Activated T-helper 1 cell treated with Interleukin-2 at 50 U/mL for 16 hours (primary cell): ENCODE measurements at places on chromosomes 3 and 15.

- DNase-seq: no peak
Measured at GRCh38 chr15:63365273-63365680, 16.4 kb downstream of the CA12 start.

DNA sequence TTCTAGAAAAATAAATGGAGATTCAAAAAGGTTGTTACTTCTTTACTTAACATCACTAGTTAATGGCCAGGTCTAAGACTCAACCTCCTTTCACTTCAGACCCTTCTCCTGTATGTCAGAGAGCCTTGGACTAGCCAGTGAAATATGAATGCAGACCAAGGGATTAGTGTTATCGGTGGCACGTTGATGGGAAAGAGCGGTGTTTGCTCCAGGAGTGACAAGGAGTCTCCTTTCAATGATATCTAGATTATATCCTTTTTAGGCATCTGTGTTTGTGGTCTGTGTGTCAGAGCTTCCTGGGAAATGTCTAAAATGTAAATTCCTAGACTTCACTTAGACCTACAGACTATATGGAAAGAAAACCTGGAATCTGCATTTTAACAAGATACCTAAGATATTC lies 658.0 kb upstream of the KCNMB2 start:
- no peak for DNase-seq

- DNase-seq: no peak
Measured at GRCh38 chr3:52397676-52398399, 47.1 kb downstream of the SEMA3G start.

DNA sequence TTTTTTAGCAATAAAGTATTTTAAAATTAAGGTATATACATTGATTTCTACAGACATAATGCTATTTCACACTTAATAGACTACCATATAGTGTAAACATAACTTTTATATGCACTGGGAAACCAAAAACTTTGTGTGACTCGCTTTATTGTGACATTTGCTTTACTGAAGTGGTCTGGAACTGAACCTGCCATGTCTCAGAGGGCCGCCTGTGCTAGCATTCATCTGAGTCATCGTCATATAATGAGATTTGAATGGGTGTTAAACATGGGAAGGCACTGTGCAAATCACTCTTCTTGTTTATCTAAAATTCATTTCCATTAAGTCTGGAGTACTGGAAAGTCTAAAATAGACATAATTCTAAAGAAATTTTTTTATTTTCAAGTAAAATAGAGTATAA lies 12.9 kb downstream of the EIF2AK4 start:
- no peak for DNase-seq

DNA sequence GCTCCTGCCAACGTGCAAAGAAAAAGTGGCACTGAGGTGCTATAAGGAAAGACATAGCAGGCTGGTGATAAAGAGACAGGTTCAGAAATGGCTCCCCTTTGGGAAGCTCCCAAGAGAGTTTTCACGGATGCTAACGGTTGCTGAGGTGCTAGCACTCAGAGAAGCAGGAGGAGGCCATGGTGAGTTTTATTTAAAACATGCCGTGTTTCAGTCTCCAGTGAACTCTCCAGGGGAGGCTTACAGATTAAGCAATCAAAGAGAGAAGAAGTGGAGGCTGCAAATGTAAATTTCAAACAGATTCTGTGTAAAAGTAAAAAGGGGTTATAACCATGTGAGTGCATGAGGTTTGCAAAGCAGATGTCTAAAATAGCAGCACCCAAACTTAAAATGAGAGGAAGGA lies 346.2 kb downstream of the NTRK3 start:
- no peak for DNase-seq

GRCh38 chr3:182711261-182711683 lies 82.0 kb upstream of the ATP11B start:
- no peak for DNase-seq

DNA sequence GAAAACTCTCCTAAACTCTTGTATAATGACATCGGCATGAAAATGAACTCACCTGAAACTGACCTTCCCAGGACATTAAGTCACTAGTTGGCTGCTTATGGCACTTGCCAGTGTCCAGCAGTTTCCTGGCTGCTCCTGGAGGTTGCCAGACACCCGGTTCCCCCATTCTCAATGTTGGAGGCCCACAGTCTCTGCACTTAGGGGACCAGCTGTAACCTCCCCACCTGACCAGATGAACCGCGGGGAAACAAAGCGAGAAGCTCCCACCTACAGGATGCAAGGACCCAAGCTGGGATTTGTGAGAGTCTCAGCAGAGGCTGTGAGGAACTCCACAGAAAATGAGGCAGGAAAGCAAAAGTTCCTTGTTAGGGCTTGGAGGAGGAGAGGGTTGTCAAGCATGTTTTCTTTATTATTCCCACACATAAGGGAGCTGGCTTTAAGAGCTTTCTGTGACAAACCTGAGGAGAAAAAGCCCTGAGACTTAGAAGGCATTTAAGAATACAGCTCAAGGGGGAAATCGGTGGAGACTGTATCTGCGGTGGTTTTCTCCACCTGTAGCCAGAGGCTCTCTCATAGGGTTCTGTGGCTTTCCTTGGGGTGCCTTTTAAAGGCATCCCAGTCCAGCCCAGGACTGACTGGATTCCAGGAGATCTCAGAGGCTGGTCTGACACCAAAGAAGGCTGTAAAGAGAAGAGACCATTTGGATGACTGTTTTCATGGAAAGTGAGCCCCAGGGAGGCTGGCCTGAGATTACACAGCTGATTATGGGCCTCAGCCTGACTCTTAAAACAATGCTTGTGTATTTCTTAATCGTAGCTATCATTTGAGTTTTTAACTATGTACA lies 4.6 kb downstream of the TPM1 start:
- no peak for DNase-seq

DNA sequence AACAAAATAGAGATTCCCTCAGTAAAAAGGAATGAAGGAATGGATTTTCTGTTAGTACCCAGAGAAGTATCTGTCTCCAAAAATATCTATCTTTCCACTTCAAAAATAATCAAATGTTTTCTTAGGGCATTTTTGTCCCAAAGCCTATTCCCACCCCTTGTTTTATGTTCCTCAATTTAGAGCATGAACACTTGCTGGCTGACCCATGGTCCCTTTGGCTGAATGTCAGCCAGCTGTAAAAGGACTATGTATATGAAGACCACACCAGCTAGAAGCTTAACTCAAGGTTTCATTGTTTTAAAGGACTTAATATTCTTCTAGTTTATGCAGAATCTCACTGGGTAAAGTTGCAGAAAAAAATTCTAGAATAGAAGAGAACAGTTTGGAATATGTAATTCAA lies 931.2 kb downstream of the MCTP2 start:
- DNase-seq: no peak

GRCh38 chr3:197373096-197373495 lies 74.7 kb upstream of the DLG1 start:
- no peak for DNase-seq

DNA sequence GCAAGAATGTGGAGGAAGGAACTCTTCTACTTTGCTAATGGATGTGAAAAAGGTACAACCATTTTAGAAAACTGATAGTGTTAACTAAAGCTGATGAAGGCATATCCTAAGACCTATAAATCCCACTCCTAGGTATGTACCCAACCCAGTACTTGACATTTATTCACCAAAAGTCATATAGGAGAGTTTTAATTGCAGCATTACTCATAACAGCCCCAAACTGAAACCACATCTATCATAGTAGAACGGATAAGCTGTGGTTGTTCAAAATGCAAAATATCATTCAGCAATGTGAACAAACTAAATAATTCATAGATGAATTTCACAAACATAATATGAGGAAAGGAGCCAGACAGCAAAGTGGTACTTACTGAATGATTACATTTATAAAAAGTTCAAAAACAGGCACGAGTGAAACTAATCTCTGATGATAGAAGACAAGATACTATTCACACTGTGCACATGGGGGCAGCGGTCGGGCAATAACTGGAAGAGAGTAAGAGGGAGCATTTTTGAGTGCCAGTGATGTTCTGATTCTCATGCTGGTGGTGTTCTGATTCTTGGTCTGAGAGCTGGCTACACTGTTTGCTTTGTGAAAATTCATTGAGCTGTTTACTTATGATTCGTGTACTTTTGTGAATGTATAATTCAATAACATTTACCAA lies 34.3 kb downstream of the GOLIM4 start:
- DNase-seq: no peak

GRCh38 chr3:12984023-12984823 lies 89.0 kb downstream of the IQSEC1 start:
- peak; percentile 17 for DNase-seq

DNA sequence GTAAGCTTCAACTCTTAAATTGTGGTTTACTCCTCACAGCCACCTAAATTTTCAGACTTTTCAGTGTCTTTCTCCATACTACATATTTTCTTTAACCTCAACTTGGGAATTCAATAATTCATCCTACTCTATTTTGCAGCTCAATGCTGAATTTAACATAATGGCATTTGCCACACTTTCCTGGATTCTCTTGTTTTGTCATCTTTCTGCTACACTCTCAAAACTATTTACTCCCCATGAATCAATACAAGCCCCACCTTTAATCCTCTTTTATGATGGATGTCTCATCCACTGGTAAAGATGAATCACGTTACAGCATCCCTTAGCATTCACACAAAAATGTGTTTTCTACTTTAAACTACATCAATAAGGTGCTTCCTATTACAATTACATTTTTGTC lies 19.6 kb upstream of the CHMP2B start:
- DNase-seq: no peak

DNA sequence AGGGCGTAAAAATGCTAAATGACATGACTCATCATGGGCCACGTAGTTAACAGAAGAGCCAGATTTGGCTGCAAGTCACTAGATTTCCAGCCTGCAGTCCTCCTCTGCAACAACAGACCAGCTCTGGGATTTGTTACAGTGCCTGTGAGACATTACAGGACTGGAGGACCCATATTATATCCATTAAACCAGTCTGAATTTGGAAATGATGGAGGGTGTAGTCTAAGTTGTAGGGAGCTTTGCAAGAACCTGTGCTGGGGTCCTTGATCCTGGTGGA lies 10.8 kb downstream of the ZNF774 start:
- DNase-seq: no peak

DNA sequence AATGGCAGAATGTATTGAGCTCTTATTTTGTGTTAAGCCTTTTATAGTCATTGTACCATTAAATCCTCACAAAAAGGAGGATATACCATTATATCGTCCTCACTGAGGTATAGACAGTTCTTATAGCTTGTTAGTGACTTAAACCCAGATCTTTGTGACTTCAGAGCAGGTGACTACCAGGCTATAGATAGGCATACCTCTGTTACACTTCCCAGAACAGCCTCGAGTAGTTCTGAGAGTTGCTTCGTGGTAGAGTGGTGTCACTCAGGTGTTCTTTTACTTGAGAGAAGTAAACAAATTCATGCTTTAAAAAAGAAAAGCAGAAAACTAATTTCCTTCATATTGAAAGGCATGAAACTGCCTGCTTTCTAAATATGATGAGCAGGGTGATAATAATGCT lies 59.9 kb downstream of the SEC22A start:
- no peak for DNase-seq

GRCh38 chr3:148790370-148790769 lies 37.2 kb upstream of the CPB1 start:
- no peak for DNase-seq
